Activated CD8-positive, alpha-beta memory T cell treated with anti-CD3 and anti-CD28 coated beads for 4 hours (primary cell): ENCODE measurements at places on chromosomes 5 and 9.

DNA sequence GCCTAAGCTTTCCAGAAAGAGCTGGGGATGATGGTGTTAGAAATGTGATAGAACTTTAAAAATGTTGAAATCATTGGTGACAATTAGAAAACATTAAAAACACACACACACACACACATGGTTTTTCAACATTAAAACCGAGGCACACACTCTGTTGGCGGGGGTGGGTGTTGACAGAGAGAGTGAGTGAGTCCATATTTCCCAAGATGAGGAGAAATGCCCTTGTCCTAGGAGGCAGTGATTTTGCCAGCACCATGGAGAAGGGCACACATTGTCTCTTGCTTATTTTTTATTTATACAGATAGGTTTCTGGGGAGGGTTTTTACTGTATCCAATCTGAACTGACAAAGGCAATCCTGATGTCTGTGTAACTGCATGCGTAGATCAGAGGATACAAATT, 152.5 kb downstream of the INSYN2B start:
- no peak for DNase-seq

DNA sequence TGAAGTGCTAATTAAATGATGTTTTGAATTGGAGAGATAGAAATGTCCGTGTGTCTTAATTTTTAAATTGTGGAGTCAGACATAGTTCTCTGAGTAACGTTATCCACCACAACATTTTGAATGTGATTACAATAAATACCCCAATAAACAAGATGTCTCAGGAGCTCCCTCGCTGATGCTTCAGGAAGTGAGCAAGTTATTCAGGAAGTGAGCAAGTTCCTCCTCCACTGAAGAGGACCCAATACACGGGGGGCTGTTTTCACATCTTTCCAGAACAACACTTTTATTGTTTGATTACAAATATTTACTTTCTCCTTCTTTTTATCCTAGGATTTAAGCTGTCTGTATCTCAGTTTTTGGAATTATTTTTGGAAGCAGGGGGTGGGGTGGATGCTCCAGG, 363.8 kb downstream of the LRRC70 start:
- DNase-seq: no peak

DNA sequence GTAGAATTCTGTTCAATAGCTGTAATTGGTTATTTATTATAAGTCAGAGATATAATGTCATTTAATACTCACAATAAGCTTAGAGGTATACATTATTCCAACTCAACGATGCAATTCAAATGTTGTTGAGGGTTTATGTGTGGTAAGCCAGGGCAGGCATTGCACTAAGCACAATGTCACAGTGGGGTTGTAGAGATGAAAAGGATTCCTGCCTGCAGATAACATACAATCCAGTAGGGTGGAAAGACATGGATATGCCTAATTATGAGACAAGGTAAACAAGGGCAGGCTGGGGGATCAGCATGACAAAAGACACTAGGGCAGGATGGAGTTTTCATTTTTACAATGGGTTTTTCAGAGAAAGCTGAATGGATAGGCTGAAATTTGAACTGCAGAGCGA, 98.7 kb upstream of the PALM2AKAP2 start:
- no peak for DNase-seq

GRCh38 chr9:121424024-121424432, 54.0 kb upstream of the STOM start:
- DNase-seq: no peak

DNA sequence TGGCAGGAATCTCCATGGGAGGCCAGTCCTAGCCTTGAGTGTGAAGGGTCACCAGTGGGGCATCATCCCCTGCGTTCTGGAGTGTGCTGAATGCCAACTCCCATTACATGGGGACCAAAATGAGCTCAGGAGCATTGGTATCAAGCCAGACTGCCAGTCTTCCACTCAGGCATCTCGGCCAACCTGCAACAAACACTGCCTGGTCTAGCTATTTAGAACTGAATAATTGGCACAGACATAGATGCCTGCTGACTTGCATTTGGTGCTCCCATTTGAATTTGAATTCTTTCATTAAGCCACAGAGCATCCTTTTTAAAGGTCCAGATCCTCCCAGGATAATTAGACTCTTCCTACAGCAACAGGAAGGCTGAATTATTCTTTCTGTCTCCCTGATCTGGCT, 116.6 kb upstream of the ABCA1 start:
- no peak for DNase-seq

GRCh38 chr5:135243556-135244285, 155.3 kb downstream of the MACROH2A1 start:
- no peak for DNase-seq

GRCh38 chr5:65927503-65928321, 1.3 kb downstream of the ERBIN start:
- DNase-seq: no peak

- DNase-seq: no peak
Measured at GRCh38 chr9:74765481-74765971, 122.2 kb downstream of the TRPM6 start.

DNA sequence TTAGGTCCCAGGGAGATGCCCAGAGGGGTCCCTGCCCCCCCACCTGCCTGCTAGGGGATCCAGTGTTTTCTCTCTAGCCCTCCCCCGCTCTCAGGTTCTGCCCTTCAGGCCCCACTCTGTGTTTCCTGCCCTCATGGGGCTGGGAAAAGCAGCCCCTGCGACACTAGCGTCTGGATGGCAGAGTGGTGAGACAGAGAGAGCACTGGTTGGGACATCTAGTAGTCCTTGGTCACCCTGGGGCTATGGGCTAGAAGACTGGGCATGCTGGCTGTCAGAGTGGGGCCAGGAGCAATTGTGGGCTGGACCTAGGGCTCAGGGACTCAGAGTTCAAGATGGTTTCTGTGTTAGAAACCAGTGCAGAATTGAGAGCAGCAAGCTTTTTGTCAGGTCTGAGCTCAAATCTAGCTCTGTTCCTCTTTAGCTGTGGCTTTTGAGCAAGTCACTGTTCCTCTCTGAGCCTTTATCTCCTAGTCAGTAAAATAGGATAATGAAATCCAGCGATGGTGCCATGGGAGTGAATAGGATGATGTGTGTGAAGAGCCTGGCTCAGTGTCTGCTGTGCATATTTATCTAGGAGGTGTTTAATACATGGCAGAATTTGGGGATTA, 39.0 kb downstream of the RGS3 start:
- DNase-seq: no peak

DNA sequence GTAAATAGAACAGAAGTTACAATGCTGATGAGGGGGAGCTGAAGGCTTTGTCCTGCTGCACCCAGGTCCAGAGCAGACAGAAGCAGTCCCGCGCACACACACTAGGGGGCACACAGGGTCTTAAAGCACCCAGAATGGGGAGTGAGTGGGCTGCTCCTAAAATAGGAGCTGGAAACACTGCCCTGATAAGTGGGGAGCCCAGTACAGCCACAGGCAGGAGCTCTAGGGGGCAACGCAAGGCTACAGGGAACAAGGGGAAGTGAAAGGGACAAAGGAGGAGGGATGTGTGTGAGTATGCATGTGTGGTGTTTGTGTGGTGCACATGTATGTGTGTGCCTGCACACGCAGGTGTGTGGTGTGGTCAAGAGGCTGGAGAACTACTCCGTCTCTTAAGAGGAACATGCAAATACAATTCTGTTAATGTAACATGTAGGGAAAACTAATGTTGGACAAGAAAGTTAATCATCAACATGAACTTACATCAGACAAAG, 191.5 kb downstream of the ROR2 start:
- no peak for DNase-seq

GRCh38 chr5:41415242-41415641, 95.2 kb downstream of the PLCXD3 start:
- no peak for DNase-seq

DNA sequence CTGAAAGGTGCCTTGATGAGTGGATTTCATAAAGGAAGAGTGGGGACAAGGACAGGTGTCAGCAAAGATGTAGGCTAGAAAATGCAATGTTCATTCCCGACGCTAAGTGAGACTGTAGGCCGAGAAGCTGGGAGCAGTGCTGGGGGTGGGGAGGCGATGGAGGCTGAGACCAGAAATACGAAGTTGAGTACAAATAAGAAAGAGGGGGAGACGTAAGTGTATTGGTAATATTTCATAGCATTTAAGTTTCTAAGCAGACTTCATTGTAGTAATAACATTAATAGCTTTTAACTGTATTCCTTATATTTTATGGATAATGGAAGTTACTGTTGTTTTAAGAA, 11.0 kb downstream of the TRIP13 start:
- no peak for DNase-seq

DNA sequence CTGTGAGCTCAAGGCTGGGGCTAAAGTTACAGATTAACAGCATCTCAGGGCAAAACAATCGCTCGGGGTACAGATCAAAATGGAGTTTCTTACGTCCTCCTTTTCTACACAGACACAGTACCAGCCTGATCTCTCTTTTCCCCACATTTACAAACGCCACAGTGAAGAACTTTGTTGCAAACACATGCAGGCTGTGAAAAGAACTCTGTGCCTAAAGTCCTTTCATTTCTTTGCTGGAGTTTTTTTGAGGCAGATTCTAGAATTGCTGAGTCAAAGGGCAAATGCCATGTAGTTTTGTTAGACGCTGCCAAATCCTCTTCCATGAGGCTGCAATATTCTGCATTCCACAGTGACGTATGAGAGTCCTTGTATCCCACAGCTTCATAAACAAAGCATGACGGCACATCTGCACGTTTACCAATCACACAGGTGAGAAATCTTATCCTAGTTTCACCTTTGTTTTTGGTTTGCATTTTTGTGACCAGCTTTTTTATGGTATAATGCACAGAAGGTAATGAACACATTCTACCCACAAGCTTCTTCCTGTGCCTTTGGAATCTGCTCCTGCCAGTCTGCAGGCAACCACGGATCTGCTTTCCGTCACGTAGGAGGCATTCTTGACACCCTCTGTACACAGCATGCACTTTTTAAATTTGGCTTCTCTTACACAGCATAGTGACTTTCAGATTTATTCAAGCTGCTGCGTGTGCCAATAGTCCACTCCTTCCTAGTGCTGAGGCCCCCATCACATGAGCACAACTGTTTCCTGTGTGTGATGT, 44.6 kb upstream of the LPCAT1 start:
- no peak for DNase-seq

GRCh38 chr5:56818450-56819037, 3.2 kb downstream of the MAP3K1 start:
- DNase-seq: no peak

DNA sequence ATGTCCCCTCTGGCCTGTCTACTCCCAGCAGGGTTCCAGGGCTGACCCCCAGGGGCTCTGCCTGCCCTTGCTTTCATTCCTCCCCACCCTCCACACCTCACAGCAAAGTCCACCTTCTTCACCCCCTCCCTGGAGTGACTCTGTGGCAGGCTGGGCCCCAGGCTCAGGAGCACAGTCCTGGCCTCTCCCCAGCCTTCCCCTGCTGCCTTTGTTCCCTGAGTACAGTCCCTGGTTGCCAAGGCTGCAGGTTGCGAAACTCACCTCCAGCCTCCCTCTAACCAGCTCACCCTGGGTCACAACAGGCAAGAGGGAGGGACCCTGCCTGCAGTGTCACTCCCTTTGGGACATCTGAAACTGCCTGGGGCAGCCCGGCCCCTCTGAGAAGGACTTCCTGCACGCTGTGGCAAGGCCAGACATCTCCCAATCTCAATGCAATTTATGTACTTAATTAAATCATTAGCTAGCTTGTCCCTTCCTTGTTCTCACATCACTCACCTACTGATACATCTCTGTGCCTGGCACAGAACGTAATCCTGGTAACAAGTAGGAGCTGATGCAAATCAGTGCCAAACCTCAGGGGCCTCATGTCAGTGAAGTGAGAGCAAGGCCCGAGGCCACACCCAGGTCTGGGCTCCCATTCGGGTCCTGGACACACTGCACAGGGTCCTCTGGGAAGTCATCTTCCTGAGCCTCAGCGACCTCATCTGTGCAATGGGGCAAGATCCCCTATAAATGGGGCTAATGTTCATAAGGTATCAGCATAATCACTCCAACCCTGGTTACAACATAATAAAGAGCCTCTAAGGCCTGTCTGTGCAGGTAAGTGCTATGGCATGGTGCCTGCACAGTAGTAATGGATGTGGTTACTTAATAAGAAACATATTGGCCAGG, 27.3 kb upstream of the TRIM14 start:
- DNase-seq: no peak

DNA sequence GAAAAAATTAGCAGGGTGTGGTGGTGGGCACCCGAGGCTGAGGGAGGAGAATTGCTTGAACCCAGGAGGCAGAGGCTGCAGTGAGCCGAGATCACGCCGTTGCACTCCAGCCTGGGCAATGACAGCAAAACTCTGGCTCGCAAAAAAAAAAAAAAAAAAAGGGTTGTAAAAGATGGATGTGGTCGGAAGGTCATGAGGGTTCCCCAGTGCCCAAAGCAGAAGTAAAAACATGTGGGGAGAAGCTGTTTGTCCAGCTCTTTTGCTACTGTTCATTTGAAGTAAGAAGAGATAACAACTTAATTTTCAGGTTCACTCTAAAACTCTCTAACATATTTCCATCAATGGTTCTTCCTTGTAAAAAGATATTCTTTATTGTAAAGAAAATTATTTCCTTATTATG, 57.1 kb upstream of the GOLPH3 start:
- no peak for DNase-seq

DNA sequence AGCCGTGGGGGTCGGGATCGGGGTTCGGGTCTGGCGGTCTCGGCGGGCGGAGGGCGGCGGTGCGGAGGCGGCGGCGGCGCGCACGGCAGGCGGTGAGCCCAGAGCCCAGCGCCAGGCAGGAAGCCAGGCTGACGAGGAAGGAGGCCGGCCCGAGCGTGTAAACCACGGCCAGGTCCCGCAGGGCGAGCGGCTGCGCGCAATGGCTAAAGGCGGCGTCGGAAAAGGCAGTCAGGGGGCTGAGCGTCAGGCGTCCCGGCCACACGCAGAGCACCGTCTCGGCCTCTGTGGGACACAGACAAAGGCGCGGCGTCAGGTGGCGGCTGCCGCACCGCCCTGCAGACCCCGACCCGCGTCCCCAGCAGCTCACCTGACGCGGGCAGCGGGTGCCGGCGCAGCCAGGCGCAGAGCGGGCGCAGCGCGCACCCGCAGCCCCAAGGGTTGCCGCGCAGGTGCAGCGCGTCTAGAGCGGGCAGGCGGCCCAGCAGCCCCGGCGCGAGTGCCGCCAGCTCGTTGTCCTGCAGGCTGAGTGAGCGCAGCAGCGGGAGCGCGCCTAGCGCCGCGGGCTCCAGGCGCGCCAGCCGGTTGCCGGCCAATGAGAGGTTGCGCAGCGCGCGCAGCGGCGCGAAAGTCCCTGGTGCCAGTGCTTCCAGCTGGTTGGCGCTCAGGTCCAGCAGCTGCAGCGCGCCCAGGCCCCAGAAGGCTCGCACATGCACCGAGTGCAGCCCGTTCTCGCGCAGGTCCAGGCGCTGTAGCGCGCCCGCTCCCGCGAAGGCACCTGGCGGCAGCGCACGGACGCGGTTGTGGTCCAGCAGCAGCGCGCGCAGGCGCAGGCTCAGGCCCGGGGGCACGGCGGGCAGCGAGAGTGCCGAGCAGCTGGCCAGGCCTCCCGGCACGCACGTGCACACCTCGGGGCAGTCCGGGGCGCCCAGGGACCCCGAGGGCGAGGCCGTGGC, 671 bp downstream of the LRRC26 start:
- no peak for DNase-seq

GRCh38 chr5:42801516-42802166, 10.1 kb downstream of the SELENOP start:
- DNase-seq: no peak

GRCh38 chr5:82439750-82440445, 161.7 kb upstream of the RPS23 start:
- DNase-seq: no peak
